NCI-H1048 (cell line): ENCODE measurements at places on chromosomes 5 and 9.

DNA sequence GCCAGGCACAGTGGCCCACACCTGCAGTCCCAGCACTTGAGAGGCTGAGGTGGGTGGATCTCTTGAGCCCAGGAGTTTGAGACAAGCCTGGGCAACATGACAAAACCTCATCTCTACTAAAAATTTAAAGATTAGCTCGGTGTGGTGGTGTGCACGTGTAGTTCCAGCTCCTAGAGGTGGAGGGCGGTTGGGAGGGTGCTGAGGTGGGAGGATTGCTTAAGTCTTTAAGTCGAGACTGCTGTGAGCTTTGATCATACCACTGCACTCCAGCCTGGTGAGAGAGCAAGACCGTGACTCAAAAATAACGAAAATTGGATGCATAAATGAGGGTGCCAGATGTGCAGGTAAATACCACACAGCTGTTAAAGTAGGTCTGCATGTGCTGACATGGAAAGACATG lies 39.3 kb upstream of the TDRD7 start:
- no peak for DNase-seq

DNA sequence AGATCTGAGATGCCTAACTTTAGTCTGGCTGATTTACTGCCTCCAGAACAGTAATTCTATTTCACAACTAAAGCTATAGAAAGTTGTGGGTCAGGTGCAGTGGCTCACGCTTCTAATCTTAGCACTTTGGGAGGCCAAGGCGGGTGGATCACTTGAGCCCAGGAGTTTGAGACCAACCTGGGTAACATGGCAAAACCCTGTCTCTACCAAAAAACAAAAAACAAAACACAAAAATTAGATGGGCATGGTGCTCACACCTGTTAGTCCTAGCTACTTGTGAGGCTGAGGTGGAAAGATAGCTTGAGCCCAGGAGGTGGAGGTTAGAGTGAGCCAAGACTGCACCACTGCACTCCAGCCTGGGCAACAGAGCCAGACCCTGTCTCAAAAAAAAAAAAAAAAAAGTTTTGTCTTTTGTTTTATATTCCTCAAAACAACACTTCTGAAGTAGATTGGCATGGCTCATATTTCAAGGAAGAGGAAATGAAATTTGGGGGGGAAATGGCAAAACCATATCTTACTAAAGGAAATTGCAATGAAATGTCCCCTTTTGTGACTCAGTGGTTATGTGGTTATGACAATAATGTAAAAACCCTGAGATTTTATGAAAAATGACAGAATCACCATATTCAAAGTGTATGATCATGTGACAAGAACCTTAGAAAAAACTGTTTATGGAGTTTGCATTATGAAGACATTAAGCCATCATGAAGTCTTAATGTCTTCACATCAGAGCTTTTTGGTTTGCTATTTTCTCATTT lies 16.2 kb downstream of the FNBP1 start:
- no peak for DNase-seq

- no peak for DNase-seq
Measured at GRCh38 chr9:110890416-110890815, 147.9 kb downstream of the LPAR1 start.

DNA sequence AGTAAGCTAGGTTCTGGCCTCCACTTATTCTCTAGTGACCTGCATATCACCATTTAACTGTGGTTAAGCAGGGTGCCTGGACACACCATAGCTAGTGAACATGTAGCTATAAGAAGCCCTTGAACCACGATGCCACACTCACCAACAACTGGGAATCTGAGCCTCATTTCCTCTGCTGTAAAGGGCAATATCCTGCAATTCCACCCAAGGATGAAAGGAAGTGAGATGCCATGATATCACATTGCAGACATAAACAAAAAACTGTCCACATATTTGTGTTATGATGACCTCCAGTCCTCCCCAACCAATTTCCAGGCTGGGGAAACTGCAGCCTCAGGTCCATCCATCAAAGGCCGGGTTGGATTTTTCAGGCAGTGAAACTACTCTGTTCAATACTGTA lies 10.4 kb downstream of the TNIP1 start:
- no peak for DNase-seq

DNA sequence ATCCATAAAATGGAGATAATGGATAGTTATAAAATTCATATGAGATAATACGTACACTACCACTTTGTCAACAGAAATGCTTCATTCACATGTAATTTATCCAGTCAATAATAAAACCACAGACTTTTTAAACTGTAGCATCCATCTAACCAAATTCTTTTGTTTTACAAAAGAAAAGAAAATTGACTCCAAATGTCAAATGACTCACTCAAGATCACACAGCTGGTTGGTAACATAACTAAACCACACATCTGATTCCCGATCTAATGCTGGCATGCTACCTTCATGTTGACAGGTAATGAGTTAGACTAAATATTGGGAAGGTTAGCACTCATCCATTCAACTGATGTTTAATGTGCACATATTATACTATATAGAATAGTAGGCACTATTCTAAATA lies 4.9 kb downstream of the FRMD3 start:
- DNase-seq = no peak

GRCh38 chr9:8871396-8871795 lies 1071.8 kb upstream of the DMAC1 start:
- no peak for DNase-seq

DNA sequence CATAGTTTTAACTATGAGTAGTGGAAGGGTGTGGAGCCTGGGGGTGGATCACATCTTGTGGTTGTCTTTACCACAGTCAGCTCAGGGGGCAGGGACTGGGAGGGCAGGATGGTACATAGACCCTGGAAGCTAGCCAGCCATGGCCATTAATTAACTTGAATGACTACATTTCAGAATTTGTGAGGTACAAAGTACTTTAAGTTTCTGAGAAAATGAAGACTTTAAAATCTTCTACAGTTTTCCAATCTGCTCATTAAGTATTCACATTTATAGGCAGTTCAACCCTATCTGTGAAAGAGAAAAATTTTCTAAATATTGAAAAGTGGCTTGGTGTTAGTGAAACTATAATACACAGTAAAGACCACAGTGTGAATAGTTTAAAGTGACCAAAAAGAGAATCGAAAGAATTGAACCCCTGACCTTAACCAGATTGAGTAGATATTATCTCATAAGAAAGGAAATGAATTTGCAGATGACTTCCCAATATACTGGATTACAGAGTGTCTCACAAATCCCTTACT lies 234.2 kb upstream of the MEF2C start:
- no peak for DNase-seq

DNA sequence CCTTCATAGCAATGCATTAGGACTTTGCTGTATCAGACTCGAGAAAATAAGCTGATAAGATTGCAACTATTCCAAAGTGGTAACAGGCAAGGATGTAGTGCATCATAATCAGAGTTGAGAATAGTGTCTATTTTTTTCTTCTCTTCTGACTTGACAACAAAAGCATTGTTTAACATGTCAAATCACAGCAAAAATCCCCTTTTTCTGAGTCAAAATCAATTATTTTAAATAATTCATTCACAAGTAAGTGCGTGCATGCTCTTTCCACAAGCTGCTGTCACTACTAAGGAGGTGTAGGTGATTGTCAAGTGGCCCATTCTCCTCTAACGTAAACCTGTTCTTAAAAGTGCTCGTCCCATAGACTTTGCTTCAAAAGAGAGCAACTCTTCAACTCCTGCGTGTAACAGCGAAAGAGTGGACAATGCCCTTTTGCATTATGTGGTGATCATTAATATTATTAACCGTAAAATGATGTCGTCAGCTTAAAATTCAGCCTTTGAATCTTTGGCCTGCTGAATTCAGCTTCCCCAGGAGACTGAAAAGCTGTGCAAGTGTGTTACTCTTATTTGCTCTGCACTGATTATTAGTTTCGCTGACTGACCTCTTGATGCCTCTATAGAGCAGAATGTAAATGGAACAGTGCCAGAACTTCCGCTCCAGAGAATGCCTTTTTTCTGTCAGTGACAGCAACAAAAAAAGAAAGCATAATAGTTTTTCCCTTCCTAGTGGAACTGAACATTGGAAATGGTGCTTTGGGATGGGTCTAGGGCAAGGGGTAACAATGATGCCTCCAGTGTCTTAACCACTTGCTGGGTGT lies 680.8 kb upstream of the SEMA6A start:
- DNase-seq = no peak

DNA sequence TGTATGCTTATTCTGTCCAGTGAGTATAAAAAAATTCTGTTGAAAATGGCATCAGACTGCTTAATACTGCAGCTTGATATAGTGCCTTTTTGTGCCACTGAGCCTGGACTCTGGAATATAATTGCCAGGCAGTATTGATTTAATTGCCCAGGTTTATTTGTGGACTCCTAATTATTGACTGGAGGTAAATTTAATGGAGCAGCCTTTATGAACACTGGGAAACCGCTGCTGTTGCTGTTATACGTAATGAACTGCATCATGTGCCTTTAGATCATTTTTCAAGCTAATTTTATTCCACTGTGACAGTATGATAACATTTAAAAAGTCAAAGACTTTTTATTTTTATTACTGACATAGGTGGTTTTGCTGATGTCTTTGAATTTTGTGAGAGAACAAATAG lies 90.2 kb upstream of the SH3GL2 start:
- DNase-seq = no peak
